Stimulated activated CD4-positive, alpha-beta T cell treated with anti-CD3 and anti-CD28 coated beads, Interleukin-15, amount 100 ng/mL, for 1 hour (primary cell): ENCODE measurements at places on chromosomes 3 and 15.

DNA sequence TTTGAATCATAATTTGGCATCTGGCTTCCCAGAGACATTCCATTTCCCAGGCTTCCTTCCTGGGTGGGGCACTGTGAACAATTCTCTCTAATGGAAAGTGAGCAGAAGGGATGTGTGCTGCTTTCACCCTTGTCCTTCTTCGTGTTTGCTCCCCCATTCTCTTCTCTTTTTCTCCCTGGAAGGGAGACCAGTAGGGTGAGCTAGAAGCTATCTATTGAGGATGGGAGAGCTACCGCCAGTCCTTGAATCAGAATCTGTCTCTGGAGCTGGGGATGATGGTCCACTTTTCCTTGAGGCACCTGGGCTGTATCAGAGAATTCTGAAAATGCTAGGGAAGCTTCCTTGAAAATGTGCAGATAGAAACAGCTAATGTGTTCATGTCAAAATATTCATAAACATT lies 453.9 kb downstream of the WDR72 start:
- no peak for DNase-seq

- no peak for DNase-seq
Observed at GRCh38 chr15:59251001-59251845, 44.6 kb downstream of the LDHAL6B start.

GRCh38 chr3:6844723-6845122 lies 16.2 kb upstream of the GRM7 start:
- no peak for DNase-seq

- DNase-seq = no peak
Observed at GRCh38 chr3:188407158-188407880, 253.4 kb downstream of the LPP start.
